Spleen (tissue), 13 donors: ENCODE measurements at places on chromosomes 5 and 9. TPM values are rescaled to one million over a fixed set of nuclear protein-coding genes. Genes with fewer than 3 reads are reported as not detected.

- H3K36me3 ChIP-seq: no peaks in the 10 kb centered on the region
- no peaks in the 10 kb centered on the region for H3K27me3 ChIP-seq
- H3K4me3 ChIP-seq: no peak overlapping the region
- H3K27ac ChIP-seq: peak overlapping the region; percentile 65
These were observed 259.7 kb upstream of the ZNF608 start for GRCh38 chr5:125006011-125006685.

- no peaks in the 10 kb centered on the region for H3K36me3 ChIP-seq
- no peak for DNase-seq
- H3K4me1 ChIP-seq: no peaks in the 10 kb centered on the region
- no peak overlapping the region for H3K4me3 ChIP-seq
- no peaks in the 10 kb centered on the region for H3K27me3 ChIP-seq
These were observed 1330.4 kb upstream of the WWC1 start for GRCh38 chr5:166961028-166961427.

DNA sequence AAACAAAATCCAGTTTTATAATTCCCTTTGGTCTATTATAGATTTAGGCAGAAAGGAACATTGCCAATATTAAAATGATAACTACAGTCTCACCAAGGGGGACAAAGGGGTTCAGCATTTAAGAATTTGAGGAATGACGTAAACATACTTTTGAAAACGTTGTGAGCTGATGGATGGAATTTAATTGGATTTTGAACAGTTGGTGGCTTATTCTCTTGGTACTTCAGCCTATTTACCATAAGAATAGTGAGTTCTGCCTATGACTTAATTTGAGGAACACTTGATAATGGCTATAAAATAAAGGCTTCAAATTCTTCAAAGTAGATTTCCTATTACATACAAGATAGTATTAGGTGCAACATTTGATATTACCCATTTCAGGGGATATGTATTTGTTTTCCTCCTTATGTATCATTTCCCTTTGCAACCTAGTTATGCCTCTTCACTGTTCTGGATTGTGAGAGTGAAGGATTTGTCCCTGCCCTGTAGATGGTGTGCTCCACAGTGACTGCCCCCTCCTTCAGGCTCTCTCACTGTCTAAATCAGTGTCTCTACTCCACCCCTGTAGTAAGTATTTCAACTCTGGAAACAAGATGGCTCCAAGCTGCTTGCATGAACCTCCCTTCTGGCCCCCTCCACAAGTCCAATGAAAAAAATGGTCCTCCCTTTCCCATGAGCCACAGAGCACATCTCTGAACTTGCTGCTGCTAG, 225.6 kb downstream of the ARHGEF28 start:
- H3K4me3 ChIP-seq: no peak overlapping the region
- DNase-seq: no peak
- H3K36me3 ChIP-seq: no peaks in the 10 kb centered on the region
- H3K4me1 ChIP-seq: no peaks in the 10 kb centered on the region
- no peaks in the 10 kb centered on the region for H3K27me3 ChIP-seq
- H3K27ac ChIP-seq: no peak overlapping the region

DNA sequence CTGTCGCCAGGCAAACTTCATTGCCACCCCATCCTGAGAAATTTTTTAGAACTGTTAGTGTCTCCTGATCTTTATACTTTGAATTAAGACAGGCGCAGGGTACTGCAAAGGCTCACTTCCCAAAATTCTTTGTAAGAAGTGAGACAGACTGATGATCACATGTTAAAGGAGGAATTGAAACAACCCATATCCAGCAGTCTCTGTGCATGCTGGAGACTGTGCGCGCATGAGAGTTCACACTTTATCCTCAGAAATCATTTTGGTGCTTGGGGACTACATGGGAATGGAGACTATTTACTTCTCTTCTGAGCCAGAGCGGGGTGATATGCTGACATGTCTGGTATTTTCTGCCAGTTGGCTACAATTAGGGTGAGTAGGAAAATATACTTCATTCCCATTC, 91.2 kb downstream of the ZNF474 start:
- H3K36me3 ChIP-seq: no peaks in the 10 kb centered on the region
- no peak overlapping the region for H3K4me3 ChIP-seq

GRCh38 chr9:107138261-107138992, 144.7 kb upstream of the RAD23B start:
- H3K36me3 ChIP-seq: no peaks in the 10 kb centered on the region
- no peaks in the 10 kb centered on the region for H3K27me3 ChIP-seq
- no peak overlapping the region for H3K27ac ChIP-seq
- H3K4me1 ChIP-seq: no peaks in the 10 kb centered on the region
- DNase-seq: no peak

DNA sequence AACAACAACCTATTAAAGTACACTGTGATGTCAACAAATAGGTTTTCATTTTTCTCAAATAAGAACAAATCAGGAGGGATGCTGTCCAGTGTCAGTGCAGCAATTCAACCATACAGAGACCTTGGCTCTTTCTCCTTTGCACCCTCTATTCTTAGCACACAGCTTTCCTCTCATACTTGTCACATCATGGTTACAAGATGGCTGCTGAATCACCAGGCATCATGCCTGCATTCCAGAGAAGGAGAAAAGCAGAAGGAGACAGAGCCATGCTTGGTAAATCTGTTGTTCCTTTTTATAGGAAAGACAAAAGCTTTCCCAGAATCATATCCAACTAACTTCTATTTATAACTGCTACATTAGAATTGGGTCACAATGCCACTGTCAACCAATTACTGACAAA, 124.7 kb upstream of the VLDLR start:
- no peak overlapping the region for H3K4me3 ChIP-seq
- no peaks in the 10 kb centered on the region for H3K4me1 ChIP-seq
- H3K27ac ChIP-seq: no peak overlapping the region
- H3K36me3 ChIP-seq: no peaks in the 10 kb centered on the region
- no peaks in the 10 kb centered on the region for H3K27me3 ChIP-seq

DNA sequence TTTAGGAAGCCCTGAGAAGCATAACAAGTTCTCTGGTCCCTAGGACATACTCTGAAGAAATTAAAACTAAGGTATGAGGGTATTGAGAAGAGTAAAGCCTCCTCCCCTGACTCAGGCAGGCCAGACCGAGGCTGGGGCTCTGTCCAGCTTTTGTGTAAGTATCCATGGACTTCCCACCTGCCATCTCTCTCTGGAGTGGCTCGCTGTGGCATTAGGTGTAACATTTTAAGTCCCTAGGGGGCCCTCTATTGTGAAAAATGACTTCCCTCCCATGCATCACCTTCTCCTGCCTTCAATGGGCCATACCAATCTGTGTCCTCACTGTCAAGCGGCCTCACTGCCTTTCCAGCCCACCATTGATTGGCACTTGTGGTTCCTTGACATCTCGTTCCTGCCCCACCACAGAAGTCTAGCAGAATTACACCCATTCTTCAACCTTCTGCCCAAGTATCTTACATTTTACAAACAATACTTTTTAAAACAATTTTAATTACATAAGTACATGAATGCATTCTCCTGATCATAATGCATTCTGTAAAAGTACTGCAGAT, 205.5 kb downstream of the SLIT3 start:
- H3K27me3 ChIP-seq: no peaks in the 10 kb centered on the region
- H3K4me3 ChIP-seq: no peak overlapping the region
- no peaks in the 10 kb centered on the region for H3K36me3 ChIP-seq
- DNase-seq: no peak
- H3K27ac ChIP-seq: no peak overlapping the region
- no peaks in the 10 kb centered on the region for H3K4me1 ChIP-seq

- H3K4me3 ChIP-seq: no peak overlapping the region
- DNase-seq: peak; percentile 58
- H3K27me3 ChIP-seq: no peaks in the 10 kb centered on the region
- no peak overlapping the region for H3K27ac ChIP-seq
- H3K4me1 ChIP-seq: peaks cover 27% of the 10 kb centered on the region
These were observed 11.1 kb upstream of the CCIN start for GRCh38 chr9:36158122-36158521.

DNA sequence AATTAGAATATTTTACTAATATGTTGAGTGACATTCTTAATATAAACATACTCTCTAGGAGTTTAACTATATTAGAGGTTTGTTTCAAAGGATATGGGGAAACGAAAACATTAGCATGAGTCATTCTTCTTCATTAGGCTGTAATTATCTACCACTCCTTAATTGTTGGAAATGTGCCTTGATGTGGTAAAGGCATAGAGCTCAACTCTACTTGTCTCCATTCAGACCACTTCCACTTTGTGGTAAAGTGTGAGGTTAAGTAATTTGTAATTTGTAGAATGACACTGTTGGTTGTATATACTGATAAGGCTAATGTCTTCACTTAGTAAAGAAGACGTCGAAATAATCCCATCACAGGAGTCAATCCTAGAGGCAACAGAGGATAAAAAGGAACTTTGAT, 58.1 kb downstream of the HAPLN1 start:
- H3K4me3 ChIP-seq: no peak overlapping the region
- DNase-seq: no peak

GRCh38 chr9:114280636-114281472, 42.0 kb upstream of the ORM1 start:
- no peak overlapping the region for H3K4me3 ChIP-seq
- no peaks in the 10 kb centered on the region for H3K36me3 ChIP-seq
- DNase-seq: peak; percentile 31
- no peaks in the 10 kb centered on the region for H3K27me3 ChIP-seq

- H3K27ac ChIP-seq: no peak overlapping the region
- DNase-seq: no peak
- H3K4me3 ChIP-seq: no peak overlapping the region
- no peaks in the 10 kb centered on the region for H3K27me3 ChIP-seq
These were observed 50.0 kb upstream of the GOLPH3 start for GRCh38 chr5:32223972-32224609.

- peaks cover 6% of the 10 kb centered on the region for H3K4me1 ChIP-seq
- H3K36me3 ChIP-seq: no peaks in the 10 kb centered on the region
- DNase-seq: no peak
- H3K27me3 ChIP-seq: no peaks in the 10 kb centered on the region
These were observed 38.6 kb upstream of the GGTA1 start for GRCh38 chr9:121538221-121538620.

GRCh38 chr5:31469466-31469865, 62.4 kb downstream of the DROSHA start:
- H3K4me1 ChIP-seq: no peaks in the 10 kb centered on the region
- no peak overlapping the region for H3K4me3 ChIP-seq
- H3K36me3 ChIP-seq: peaks cover 31% of the 10 kb centered on the region
- H3K27me3 ChIP-seq: no peaks in the 10 kb centered on the region

- peak; percentile 80 for DNase-seq
- peak within 1 kb of the TSS; percentile 63 for H3K27ac ChIP-seq
- peaks cover 7% of the 10 kb centered on the region for H3K27me3 ChIP-seq
- H3K4me1 ChIP-seq: peaks cover 23% of the 10 kb centered on the region
- H3K4me3 ChIP-seq: peak within 1 kb of the TSS; percentile 48
- H3K36me3 ChIP-seq: no peaks in the 10 kb centered on the region
These were observed at the start of gene GNA14 for GRCh38 chr9:77648234-77649108. GNA14 (minus strand) TSS chr9:77648322; CDS start chr9:77647793, 529 bp downstream.

- peaks cover 8% of the 10 kb centered on the region for H3K4me1 ChIP-seq
- H3K4me3 ChIP-seq: no peak overlapping the region
- H3K27ac ChIP-seq: no peak overlapping the region
- no peaks in the 10 kb centered on the region for H3K27me3 ChIP-seq
- no peaks in the 10 kb centered on the region for H3K36me3 ChIP-seq
- DNase-seq: no peak
These were observed 52.1 kb downstream of the STRBP start for GRCh38 chr9:123216251-123216797.

- no peak for DNase-seq
- H3K27ac ChIP-seq: no peak overlapping the region
- no peaks in the 10 kb centered on the region for H3K36me3 ChIP-seq
- H3K27me3 ChIP-seq: no peaks in the 10 kb centered on the region
- no peak overlapping the region for H3K4me3 ChIP-seq
These were observed 95.5 kb downstream of the ZCCHC7 start for GRCh38 chr9:37215830-37216229.

GRCh38 chr9:79661279-79661678, 89.5 kb downstream of the TLE4 start:
- no peak for DNase-seq
- H3K4me3 ChIP-seq: no peak overlapping the region
- peaks cover 4% of the 10 kb centered on the region for H3K4me1 ChIP-seq
- no peaks in the 10 kb centered on the region for H3K27me3 ChIP-seq
- no peak overlapping the region for H3K27ac ChIP-seq

DNA sequence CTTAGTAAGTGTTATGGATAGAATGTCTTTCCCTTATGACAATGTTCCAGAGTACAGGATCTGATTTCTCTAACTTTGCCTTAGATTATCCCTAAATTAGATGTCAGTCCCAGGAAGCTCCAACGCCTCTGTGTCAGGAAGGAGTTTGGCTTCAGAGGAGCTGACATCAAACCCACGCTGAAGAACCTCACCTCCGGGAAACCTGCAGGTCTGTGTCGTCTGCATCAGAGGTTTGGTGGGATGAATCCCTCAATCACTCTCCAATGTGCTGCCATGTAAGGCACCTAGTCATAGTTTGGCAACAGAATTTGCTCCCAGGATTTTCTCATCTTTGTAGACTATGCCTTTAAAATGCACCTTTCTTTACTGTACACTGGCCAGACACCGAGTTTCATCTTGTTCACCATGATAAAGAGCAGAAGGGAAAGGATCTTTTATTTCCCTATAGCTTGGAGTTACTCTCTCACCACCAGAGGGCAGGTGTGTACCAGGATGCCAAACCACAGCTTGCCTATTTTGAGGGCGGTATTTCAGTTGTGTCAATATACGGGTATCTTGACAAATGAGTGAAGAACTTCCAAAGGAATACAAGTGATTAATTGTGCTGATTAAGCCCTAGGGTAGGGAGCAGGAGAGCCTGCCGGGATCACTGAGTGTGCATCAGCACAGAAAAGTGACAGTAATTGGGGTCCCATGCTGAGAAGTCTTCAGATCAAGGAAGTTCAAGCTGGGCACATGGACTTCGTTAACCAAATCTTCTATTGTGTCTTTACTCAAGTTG, 23.4 kb downstream of the MINAR2 start:
- no peak overlapping the region for H3K4me3 ChIP-seq
- H3K36me3 ChIP-seq: no peaks in the 10 kb centered on the region
- peaks cover 5% of the 10 kb centered on the region for H3K27me3 ChIP-seq
- no peak for DNase-seq
- H3K27ac ChIP-seq: no peak overlapping the region

Gene SELENOP
- 1,480 TPM for total RNA-seq

Gene GABRA6
- not detected for total RNA-seq

Gene LTC4S
- total RNA-seq: 24.2 TPM

Gene ZNF618
- total RNA-seq: 12.2 TPM

Gene BHMT2
- 0.46 TPM for total RNA-seq

Gene PKD2L2
- not detected for total RNA-seq

Gene TEK
- 52.5 TPM for total RNA-seq

Gene ZNF454
- 1.8 TPM for total RNA-seq

Gene RORB
- 0.09 TPM for total RNA-seq

Gene ZNF366
- total RNA-seq: 8.1 TPM
